GM23248 (cell line): ENCODE measurements at places on chromosomes 4 and X. TPM values are rescaled to one million over a fixed set of nuclear protein-coding genes. Genes with fewer than 3 reads are reported as not detected.
A peak's percentile ranks its signal among the peaks of the same experiment; 100 is the strongest.

Gene ERVMER34-1
- polyA plus RNA-seq = not detected in 2 replicates

Gene AFP
- 0.96 and 0.98 TPM in 2 replicates for polyA plus RNA-seq

Gene FAM47B
- polyA plus RNA-seq = not detected in 2 replicates

DNA sequence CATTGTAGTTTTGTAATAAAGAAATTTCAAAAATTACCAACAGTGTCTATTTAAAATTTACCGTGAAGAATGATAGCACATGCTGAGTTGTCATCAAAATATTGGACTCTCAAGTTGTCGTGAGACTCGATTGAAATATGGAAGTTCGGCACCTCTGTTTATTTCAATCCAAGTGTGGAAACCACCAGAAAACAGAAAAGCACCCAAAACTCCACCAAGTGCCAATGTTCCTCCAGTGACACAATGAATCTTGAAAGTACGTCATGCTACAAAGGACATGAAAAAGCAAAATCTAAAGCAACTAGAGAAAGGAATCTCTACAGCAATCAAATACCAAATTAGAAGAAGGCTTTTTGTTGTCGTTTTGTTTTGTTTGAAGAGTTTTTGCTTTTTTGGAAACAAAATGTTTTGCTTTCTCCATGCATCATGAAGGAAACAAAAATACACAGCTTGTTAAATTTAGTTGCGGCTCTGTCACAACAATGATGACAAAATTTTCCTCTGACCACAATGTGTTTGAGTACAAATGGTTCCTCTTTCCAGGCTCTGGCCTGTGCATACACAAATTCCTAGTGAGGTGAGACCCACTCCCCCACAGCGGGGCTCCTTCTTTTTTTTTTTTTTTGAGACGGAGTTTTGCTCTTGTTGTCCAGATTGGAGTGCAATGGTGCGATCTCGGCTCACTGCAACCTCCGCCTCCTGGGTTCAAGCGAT is 9.6 kb upstream of the IL13RA1 start:
- no peaks in the 10 kb centered on the region for H3K36me3 ChIP-seq
- no peak for DNase-seq
- H3K4me3 ChIP-seq = no peak overlapping the region
- no peaks in the 10 kb centered on the region for H3K27me3 ChIP-seq

DNA sequence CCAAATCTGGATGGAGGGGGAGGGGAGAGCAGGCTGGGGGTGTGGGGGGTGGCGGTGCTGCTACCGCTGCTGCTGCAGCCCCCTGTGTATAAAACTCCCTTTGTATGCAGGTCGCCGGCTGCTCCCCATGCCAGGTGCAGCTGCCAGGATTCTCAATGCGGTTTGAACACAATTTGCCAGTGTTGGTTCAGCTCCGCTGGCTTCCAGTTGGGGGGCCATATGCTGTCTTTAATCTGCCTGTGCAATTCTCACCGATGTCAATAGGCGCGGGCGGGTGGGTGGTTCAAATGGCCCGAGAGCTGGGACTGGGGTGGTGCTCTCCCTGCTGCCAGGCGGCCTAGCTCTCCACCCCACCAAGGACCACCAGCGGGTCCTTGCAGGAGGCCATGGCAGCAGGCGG is 257.6 kb downstream of the BCOR start:
- no peak for DNase-seq
- H3K4me3 ChIP-seq = no peak overlapping the region
- H3K4me1 ChIP-seq = no peaks in the 10 kb centered on the region

DNA sequence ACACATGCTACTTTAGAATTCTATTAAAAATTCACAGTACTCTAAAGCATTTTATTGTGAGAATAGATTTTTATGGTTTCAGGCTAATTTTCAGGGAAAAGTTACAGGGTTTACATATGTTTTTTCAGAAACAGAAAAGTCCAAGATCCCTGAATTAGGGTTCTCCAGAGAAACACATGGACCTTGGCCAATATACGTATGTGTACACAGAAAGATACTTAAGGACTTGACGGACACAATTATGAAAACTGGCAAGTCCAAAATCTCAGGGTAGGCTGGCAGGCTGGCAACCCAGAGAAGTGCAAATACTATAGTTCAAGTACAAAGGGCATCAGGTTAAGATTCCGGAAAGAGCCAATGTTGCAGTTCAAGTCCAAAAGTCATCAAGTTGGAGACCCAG is 1897.8 kb upstream of the PCDH10 start:
- no peak overlapping the region for H3K4me3 ChIP-seq
- no peak overlapping the region for H3K27ac ChIP-seq
- H3K4me1 ChIP-seq = no peaks in the 10 kb centered on the region
- DNase-seq = no peak
- H3K36me3 ChIP-seq = no peaks in the 10 kb centered on the region

DNA sequence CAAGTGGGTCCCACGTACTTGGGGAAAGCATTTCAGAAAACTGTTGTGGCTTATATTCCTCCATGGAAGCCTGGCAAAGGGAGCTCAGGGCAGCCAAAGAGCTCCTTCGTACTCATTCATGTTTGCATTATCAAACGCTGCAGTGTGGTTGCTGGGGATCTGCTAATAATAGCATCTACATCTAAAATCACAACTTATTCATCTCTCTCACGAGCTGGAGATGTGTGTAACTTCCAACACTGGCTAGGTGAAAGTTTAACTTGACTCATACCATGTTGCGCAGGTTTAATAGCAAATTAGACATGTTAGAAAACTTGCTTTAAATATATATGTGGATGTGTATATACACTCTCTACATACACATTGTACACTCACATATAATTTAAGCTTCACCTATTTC is 415.1 kb downstream of the AFF2 start:
- no peaks in the 10 kb centered on the region for H3K36me3 ChIP-seq
- no peaks in the 10 kb centered on the region for H3K4me1 ChIP-seq
- H3K4me3 ChIP-seq = no peak overlapping the region
- DNase-seq = no peak
- no peak overlapping the region for H3K27ac ChIP-seq

DNA sequence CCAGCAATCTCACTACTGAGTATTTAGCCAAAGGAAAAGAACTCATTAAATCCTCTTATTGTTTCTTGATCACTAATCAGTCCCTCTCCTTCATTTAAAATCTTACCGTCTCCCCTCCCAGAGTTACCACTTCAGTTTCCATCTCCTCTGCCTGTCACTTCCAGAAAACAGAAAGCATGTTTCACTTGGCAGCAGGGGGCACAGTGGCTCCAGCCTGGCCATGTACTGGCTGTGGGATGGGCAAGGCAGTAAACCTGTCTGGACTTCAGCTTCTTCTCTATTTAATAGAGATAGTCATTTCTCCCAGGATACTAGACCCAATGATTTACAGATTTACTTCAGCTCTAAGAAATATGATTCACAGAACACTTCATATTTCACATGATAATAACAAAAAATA is 63.2 kb downstream of the CD40LG start:
- peak; percentile 51 for DNase-seq
- no peaks in the 10 kb centered on the region for H3K36me3 ChIP-seq
- H3K4me1 ChIP-seq = no peaks in the 10 kb centered on the region
- H3K27ac ChIP-seq = no peak overlapping the region
- no peaks in the 10 kb centered on the region for H3K27me3 ChIP-seq

DNA sequence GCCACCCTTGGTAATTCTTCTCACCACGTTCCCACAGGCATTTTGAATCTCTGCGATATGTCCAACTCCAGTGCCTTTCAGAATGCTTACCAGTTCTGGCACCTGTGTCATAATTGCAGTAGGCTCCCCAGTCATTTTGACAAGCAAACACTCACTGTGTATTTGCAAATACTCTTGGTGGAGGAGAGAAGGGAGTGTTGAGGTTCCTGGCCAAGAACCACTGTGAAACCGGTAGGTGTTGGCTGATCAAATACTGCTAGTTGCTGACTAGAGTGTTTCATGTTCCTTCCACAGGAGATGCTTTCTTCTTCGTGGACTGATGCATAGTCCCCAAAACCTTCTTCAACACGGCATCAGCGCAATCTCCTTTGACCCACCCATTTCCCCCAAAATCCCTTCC is 16.0 kb upstream of the NLGN4X start:
- no peaks in the 10 kb centered on the region for H3K4me1 ChIP-seq
- H3K36me3 ChIP-seq = no peaks in the 10 kb centered on the region
- no peak overlapping the region for H3K4me3 ChIP-seq
- DNase-seq = no peak

DNA sequence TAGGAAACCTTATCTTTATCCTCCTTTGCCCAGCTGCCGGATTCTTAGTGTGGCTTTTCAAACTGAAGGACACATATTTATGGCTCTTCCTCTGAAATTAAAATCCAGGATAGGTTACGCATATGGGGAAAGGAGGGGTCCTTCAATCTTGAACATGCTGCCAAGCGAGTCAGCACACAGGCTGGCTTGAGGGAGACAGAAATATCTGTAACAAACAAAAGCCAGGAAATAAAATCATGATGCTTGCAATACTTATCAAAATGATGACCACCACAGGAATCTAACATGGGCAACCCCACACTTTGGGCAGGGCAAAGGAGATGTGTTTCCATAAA is 196.4 kb upstream of the LDB2 start:
- no peaks in the 10 kb centered on the region for H3K27me3 ChIP-seq
- no peak overlapping the region for H3K4me3 ChIP-seq
- peak; percentile 31 for DNase-seq
- peak overlapping the region; percentile 5 for H3K27ac ChIP-seq

- H3K27ac ChIP-seq = no peak overlapping the region
- DNase-seq = no peak
- H3K27me3 ChIP-seq = peaks cover 16% of the 10 kb centered on the region; the same call in 1 of the 2 replicates
- H3K36me3 ChIP-seq = no peaks in the 10 kb centered on the region
Measured at GRCh38 chr4:147477439-147477838, 3.5 kb upstream of the EDNRA start.

- peaks cover 25% of the 10 kb centered on the region for H3K27me3 ChIP-seq
- no peaks in the 10 kb centered on the region for H3K36me3 ChIP-seq
- no peak for DNase-seq
- H3K4me3 ChIP-seq = no peak overlapping the region
Measured at GRCh38 chr4:7516773-7517144, 82.0 kb upstream of the PSAPL1 start.
